Substantia nigra (tissue), 51 donors: ENCODE measurements at places on chromosomes 6 and 20.

DNA sequence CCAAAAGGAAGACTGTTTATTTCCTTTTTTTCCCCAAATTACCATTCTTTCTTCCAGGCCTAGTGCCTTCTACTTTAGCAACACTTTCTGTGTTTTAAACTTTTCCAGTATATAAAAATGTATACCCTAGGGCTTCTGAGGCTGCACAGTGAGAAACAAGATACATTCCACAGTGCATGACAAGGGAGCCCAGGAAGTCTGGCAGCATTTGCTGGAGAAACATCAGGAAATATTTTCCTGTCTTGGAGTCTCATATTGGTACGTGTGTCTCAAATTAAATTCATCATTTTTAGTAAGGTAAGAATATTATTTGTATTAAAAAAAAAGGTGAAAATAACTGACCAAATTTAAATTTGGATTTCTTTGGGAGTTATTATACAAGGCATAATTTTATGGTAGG lies 662.6 kb downstream of the RFPL4B start:
- DNase-seq: no peak

GRCh38 chr6:84770521-84770920 lies 6.1 kb upstream of the TBX18 start:
- DNase-seq: no peak

DNA sequence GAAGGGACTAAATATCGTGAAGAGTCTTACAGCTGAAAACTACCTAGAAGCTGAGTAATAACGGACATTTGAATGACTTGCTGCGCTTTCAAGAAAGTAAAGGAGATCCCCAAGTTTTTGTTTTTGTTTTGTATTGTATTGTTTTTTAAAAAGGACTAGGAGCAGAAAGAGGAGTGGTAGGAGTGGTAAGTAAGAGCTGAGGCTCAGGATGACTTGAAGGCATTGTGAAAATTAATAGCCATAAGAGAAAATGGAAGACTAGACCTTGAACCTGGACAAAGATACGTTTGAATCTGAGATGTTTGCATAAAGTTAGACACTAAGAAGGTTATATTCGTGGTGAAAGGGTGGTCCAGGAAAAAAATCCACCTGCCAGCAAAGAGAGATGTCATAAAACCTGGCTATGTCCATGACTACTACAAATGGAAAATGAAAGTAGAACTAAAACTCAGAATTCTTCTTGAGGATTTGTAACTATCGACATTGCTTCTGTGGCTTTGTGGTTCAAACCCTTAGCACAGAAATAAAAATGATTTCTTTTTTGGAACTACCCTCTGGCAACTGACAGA lies 824.8 kb upstream of the FLRT3 start:
- no peak for DNase-seq

DNA sequence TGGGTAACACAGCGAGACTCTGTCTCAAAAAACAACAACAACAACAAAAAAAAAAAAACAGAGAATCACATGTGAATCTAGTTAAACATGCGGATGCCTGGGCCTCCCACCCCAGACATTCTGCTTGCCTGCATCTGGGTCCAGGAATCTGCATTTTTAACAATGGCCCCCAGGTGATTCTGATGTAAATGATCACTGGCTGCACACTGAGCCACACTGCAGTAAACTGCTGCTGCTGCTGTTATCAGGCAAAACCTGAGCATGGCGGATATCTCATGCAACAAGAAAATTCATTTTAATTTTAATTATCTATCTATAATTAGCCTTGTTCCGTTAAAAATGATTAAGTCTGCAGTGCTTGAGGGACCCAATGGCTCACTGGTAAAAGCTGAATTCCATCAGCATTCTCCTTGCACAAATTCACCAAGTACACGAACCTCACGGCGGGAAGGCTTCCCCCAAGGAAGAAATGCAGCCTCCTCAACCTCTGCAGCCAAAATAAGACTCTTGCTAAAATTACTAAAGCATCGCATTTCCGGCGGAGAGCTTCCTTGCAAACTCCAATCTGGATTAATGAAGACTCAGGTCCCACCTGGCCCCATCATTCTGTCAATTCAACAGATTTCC lies 81.6 kb upstream of the SNX9 start:
- no peak for DNase-seq

DNA sequence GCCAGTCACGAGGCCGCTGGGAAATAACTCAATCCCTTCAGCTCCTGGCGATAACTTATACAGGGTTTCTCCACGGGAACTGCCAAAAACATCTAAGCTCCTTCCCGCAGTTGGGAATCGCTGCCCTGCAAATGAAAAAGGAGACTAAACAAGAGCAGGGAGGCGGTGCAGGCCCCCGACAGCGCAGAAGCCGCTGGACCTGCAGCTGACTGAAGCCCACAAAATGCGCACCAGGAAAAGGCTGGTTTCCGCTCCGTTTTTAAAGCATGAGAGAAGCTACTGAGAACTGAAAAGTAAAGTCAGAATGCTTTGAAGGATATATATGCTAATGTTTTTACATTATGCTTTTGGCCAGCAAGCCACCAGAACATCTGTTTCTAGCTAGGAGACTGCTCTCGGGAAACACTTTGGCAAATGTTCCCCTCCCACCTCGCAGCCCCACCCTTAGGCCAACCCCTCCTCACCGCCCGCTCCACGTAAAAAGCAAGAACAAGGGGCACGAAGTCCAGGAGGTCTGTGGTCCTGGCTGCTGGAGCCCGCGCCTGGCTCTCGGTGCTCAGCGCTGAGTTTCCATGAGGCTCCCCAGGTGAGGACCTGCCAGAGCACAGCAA lies 90.5 kb downstream of the SOD2 start:
- DNase-seq: no peak

DNA sequence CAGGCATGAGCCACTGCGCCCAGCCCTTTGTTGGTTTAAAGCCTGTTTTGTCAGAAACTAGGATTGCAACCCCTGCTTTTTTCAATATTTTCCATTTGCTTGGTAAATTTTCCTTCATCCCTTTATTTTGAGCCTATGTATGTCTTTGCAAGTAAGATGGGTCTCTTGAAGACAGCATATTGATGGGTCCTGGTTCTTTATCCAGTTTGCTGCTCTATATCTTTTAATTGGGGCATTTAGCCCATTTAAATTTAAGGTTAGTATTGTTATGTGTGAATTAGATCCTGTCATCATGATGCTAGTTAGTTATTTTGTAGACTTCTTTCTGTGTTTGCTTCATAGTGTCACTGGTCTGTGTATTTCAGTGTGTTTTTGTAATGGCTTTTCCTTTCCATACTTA lies 46.8 kb downstream of the ZC2HC1B start:
- no peak for DNase-seq

DNA sequence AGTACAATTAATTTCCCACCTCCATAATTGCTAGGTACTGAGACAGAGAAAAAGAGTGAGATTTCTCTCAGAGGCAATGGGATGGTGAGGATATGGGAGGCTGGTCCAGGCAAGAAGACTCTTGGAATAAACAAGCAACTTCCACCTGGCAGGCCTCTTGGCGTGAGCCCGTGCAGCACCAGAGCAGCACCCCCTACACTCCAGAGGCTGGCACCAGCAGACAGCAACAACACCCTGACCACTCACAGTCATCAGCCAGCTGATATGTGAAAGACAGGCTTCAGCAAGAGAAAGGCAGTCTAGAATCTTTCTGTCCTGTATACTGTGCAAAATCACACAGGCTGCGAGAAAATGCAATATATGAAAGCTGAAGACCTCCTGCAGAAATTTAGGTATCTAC lies 59.7 kb downstream of the KIF13A start:
- no peak for DNase-seq

DNA sequence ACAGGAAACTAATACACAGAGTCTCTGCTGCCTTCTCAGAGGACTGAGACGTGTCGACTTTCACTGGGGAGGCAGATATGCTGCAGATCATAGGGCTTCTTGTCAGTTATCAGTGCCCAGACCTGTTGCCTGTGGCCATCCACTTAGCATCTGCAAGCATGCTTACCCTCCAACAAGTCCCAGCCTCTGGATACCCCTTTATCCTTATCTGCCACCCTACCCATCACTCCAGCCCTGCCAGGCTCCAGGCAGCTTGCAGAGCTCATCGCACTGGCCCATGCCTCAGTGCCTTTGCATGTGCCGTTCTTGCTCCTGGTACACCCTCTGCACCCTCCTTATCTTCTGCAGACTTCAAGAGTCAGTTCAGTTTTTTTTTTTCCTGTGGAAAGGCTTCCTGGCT lies 119.2 kb downstream of the TOX2 start:
- DNase-seq: no peak

DNA sequence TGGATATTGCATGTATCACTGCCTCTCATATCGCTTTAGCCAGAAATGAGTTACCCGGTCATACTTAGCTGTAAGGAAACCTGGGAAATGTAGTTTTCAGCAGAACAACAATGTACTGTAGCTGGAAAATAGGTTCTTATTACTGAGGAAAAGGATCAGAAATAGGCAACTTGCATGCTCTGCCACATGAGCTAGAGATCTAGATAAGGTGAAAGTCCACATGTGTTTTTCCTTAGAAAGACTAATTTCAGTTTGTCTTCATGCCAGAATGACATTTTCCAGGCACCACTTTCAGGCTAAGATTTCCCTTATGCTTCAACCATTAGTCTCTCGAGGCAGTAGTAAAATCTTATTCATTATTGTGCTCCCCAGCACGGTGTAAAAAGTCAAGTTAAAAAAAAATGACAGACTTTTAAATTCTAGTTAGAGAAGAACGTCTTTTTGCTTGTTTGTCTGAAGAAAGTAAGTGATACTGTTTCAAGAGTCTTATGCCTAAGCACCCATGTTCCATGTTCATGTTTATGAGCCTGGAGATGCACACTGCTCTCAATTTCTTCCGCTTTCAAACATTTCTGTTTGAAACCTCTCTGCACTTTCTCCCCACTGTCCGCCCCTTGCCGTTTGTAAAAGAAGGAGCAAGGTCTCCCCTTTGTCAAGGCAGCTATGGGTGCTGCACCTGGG lies 67.6 kb downstream of the ZNF831 start:
- no peak for DNase-seq

DNA sequence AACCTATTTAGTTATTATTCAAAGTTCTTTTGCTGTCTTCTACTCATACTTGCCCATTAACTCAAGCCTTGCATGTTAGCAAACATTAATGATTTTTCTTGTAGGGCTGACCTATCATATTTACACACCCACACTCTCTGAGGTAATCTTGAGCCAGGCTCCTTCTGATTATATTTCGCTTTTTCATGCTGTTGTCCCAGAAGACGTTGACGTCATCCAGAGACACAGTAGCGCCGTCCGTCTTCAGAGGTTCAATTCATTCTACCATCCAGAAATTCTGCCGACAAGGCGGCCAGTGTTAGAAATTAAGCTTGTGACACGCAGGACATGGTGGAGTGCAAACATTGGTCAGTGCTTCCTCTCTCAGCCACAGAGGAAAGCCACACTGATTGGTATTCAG lies 584.7 kb downstream of the BMP2 start:
- DNase-seq: no peak

- DNase-seq: no peak
These were observed 9.8 kb downstream of the NCOA6 start for GRCh38 chr20:34815636-34816035.

DNA sequence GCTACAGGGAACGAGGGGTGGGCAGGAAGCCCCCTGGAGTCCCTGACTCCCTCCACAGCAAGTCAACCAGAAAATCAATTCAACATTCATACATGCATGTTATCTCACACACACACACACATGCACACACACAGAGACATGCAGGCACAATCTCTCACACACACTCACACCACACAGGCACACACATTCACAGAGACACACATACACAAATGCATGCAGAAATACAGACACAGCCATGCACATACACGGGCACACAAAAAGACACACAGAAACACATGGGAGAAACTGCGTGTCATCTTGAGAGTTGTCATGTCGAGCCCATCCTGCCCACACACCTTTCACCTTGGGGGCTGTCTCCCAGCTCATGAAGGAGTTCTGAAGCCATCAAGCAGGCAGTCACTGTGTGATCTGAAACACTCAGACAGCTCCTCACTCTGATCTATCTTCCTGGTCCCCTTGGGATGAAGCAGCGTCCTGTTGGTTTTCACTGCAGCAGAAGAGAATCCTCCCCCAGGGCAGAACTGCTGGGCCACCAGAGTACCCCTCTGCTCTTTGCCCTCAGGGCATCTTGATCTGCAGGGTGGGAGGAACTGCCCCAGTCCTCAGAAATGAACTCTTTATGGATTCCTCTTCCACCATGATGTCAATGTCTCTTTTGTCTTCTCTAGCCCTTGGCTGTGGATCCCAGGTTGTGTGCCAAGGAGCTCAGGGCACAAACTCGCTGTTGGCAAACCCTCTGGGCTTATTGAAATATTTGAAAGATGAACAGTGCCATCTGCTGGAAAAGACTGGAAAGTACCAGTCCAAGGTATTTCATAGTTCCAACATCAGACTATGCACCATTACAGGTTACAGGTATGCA lies 8.8 kb downstream of the RAET1L start:
- DNase-seq: peak; percentile 19

- DNase-seq: no peak
These were observed 52.9 kb upstream of the UNC93A start for GRCh38 chr6:167238146-167238693.

DNA sequence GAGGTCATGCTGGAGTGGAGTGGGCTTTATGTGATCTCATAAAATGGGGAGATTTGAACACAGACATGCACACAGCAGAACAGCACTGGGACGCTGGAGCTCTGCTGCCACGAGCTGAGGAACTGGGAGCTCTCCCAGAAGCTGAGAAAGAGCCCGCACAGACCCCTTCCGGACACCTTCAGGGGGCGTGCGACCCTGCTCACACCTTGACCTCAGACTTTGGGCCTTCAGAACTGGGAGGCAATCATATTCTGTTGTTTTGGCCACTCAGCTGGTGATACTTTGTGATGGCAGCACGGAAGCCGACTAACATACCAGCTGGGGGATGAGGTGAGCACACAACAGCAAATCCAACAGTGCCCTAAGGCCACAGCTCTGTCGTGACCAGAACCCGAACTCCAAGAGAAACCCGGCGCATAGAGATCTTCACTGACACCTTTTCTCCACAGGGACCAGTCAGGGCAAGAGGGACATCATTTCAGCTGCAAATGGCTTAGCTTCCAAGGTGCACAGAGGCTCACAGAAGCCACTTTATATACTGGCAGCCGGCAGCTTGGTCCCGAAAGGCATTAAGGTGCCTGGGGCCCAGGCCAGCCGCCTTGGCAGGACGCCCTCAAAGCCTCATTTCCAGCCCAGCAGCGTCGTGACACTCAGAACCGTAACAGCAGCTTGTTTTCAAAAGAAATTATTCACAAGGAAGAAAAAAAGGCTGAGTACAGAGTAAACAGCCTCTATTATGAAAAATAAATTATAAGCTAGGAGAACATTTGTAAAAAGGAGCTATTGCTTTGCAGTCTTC lies 89.3 kb downstream of the RNASET2 start:
- no peak for DNase-seq
